ENCODE measurements at places on chromosomes 5 and 9.

DNA sequence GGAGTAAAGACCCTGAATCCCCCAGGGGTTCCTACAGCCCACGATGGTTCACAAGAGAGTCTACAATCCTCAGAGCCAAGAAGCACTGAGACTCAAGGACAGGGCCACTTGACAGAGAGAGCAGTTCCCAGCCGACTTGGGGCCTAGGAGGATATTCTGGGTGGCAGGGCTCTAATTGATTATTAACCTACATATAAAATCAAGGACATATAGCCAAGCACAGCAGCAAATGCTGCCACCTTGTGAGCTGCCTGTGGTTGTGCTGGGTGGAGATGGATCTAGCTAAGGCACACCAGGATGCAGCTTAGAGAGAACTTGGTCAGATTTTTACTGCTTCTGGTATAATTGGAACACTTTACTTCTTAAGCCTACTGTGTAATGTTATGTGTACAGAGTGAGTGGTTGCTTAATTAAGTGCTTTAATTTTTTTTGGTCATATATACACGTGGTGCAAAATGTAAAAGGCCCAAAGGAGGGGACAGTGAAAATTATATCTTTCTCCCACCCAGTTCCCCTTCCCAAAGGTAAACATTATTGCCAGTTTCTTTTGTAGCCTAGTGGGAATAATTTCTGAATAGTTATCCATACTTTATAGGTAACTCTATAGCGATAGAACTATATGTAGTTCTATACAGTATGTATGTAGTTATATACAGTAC, 78.8 kb downstream of the F2RL2 start:
- peak; percentile 20 for DNase-seq

DNA sequence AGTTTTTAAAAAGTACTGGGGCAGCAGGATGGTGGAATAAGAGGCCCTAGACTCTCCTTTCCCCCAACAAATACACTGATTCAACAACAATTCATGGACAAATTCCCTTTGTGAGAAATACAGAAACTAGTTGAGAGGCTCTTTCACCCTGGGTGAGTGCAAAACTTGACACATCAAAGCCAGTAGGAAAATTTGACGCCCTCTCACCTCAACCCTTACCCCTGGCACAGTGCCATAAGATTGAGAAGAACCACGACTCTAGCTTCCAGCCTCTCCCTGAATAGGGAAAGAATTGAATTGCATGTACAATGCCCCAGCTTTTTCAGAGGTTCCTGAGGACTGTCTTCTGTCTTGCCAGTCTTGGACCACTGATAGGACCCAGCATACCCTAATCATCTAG, 12.3 kb downstream of the KIF4B start:
- DNase-seq, result no peak

GRCh38 chr9:98502311-98502975, 206.3 kb downstream of the GABBR2 start:
- DNase-seq, result no peak

DNA sequence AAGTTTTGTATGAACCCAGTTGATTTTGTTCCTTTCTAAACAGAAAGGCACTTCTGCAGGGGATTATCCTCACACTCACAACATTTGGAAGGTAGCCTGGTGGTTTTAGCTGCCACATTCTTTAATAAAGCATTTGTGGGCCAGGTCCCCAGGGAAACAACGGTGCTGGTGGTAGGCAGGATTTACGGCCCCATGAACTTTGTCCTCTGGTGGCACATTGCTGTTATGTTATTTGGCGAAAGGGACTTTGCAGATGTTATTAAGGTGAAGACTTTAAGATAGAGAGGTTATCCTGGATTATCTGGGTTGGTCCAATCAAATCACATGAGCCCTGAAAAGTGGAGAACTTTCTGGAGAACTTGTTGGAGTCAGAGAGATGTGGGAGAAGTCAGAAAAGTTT, 86.3 kb upstream of the C9orf72 start:
- DNase-seq, result no peak

DNA sequence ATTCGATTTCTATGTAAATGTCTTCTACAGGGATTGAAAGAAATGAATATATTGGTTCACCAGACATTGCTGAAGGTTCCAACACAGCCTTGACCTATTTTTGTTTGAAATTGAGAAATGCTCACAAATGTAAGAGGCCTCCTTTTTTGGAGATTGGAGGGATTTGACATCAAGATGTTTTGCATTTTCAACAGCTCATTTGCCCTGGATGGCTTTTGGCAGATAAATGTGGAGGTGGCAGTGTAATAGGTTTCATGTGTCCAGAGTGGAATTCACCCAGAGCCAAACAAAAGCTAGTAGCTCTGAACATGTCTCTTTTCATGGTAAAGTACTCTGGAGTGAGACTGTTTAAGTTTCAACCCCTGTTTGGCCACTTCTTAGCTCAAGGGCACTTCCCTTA, 77.3 kb downstream of the PALM2AKAP2 start:
- no peak for DNase-seq

- DNase-seq, result no peak
Measured at GRCh38 chr9:12060811-12061210, 632.4 kb upstream of the TYRP1 start.

- no peak for DNase-seq
Measured at GRCh38 chr5:17256171-17256570, 38.7 kb downstream of the BASP1 start.

GRCh38 chr5:2724831-2725230, 26.6 kb downstream of the IRX2 start:
- no peak for DNase-seq

DNA sequence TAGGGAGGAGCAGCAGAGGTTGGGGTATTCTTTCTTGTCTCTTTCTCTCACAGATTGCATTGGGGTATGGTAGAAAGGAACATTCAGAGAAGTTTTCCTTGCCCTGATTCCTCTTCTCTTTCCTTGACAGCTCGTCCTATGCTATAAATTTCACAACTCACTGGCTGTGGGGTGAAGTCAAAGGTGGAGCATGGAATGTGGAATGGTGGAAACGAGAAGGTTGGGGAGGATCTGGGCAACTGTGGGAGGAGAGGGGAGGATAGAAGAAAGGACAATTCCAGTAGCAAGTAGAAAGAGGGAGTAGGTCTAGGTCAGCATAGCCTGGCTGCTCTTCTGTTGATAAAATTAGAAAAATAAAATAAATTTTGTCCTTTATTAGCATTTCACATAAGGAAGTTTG, 39.0 kb upstream of the POC5 start:
- no peak for DNase-seq

GRCh38 chr5:89338935-89339334, 456.0 kb upstream of the MEF2C start:
- no peak for DNase-seq

- DNase-seq, result no peak
Measured at GRCh38 chr5:71693828-71694427, 25.1 kb upstream of the CARTPT start.

- no peak for DNase-seq
Measured at GRCh38 chr9:99070681-99071080, 34.2 kb upstream of the TGFBR1 start.

GRCh38 chr5:65750938-65751337, 28.9 kb downstream of the NLN start:
- no peak for DNase-seq

DNA sequence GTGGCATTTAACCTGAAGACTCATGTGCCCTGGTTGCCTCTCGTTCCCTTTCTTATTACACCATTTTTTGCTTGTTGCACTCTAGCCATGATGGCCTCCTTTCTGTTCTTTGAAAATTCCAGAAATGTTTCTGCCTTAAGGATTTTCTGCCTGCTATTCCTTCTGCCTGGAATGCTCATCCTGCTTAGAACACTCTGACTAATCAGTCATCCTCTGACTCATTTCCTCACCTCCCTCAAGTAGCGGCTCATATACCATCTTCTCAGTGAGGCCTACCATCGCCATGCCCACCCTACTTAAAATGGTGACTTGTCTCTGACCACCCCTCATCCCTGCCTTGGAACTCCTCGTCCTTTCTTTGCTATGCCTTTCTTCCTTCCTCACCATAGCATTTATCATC, 68.8 kb downstream of the KIF4B start:
- no peak for DNase-seq

DNA sequence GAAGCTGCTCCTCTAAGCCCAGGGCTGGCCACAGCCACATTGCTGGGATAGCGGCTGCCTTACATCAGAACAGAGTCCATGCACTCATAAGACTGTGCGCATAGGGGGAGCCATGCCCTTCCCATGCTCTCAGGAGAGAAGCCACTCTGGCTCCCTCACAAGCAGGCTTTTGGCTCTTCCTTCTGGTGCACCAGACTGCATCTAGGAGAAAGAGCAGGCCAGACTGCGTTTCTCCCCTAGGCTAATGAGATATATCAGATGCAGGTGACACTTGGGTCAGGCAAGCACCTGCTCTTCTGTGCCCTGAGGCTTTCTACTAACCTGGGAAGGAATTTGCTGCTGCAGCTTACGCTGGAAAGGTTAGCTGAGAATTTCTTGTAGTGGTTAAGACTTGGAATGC, 43.2 kb upstream of the BRINP1 start:
- no peak for DNase-seq

- no peak for DNase-seq
Measured at GRCh38 chr5:170046241-170046640, 59.5 kb upstream of the FOXI1 start.

DNA sequence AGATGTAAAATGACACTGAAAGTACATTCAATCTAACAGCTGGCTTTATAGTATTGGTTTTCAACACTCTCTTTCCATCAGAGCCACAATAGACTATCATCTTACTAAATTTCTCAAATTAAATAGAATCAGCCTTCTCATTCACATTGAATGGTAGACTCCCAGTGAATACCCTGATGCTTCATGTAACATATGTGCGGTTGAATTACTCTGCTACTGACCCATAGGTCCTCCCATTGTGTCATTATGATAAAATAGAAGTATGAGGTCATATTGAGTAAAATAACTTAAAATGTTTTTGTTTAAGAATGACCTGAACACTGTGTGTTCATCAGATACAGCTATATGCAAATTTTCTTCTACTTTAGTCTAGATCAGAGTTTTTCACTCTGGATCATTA, 75.9 kb upstream of the ADAMTSL1 start:
- no peak for DNase-seq

All from stimulated activated CD8-positive, alpha-beta memory T cell treated with anti-CD3 and anti-CD28 coated beads, Interleukin-15, amount 100 ng/mL, for 1 hour (primary cell).